ENCODE measurements at places on chromosomes 12 and 14.
A peak's percentile ranks its signal among the peaks of the same experiment; 100 is the strongest.

DNA sequence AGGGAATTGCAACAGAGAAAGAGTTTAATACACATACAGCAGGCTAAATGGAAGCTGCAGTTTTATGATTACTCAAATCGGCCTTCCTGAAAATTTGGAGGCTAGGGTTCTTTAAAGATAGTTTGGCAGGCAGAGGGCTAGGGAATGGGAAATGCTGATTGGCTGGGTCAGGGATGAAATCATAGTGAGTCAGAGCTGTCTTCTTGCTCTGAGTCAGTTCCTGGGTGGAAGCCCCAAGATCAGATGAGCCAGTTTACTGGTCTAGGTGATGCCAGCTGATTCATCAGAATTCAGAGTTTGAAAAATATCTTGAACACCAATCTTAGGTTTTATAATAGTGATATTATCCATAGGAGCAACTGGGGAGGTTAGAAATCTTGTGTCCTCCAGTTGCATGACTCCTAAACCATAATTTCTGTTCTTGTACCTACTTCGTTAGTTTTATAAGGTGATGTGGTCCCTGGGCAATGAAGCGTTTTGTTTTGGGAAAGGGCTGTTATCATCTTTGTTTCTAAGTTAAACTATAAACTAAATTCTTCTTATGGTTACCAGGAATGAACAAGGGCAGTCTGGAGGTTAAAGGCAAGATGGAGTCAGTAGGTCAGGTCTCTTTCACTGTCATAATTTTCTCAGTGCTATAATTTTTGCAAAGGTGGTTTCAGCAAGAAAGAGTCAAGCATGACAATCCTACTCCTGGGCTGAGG is 257.8 kb upstream of the CCDC196 start:
- DNase-seq, result no peak

GRCh38 chr12:1984759-1985158 is 19.5 kb downstream of the DCP1B start:
- no peak for DNase-seq

- no peak for DNase-seq
These were observed 15.4 kb downstream of the C1S start for GRCh38 chr12:7075939-7076338.

DNA sequence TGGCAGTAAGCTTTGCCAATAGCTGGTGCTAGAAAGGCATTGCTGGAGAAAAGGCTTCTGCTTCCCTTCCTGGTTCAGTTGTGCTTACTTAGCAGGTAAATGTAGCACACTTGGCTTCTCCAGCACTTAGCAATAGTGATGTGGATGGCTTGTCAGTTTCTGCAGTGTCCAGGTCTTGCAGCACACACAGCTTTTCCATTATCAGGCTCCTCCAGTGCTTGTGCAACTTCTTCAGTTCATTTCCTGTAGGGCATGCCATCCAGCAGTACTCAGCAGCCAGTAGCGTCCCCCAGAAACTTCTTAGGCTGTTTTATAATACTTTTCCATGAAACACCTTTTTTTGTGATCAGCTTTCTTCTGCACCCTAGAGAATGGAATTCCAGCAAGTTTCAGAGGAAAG is 154.6 kb downstream of the SLC6A15 start:
- DNase-seq, result peak; percentile 36

- no peak for DNase-seq
These were observed 19.0 kb upstream of the SERPINA4 start for GRCh38 chr14:94542111-94542810.

GRCh38 chr12:946631-947030 is 2.9 kb downstream of the RAD52 start:
- no peak for DNase-seq

DNA sequence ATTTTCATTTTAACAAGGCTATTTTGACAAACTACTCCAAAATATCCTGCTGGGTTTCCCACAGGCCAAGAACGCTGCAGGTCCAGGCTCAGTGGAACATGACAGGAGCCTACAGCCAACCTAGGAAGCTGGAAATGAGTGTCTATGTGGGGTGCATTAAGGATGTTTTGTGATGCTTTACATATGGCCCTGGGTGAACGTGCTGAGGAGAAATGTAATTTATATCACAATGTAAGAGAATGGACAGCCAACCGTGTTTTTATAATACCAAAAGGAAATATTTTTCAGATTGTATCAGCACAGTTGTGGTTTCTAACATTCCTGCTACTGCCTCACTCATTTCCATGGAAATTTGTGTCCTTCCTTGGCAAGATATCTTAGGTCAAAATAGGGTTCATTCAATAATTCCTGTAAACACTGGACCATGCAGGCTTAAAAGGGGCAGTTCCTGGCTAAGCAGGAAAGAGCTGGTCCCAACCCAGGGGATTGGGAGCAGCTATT is 51.5 kb downstream of the ST8SIA1 start:
- DNase-seq, result peak; percentile 63

DNA sequence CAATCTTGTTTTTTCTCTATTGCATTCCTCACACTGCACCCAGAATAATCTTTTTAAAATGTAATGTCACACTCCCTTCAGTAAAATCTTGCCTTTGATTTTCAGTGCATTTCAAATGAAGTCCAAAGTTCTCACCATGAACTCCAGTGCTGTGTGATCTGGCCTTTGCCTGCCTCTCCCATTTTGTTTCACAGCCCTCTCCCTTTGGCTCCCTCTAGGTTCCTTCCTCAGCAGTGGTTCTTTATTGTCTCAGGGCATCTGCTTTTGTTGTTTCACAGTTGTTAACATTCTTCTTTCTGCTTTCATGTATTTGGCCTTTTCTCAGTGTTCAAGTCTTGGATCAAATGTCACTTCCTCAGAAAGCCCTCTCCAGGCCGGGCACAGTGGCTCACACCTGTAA is 84.5 kb upstream of the AMN1 start:
- DNase-seq, result no peak

DNA sequence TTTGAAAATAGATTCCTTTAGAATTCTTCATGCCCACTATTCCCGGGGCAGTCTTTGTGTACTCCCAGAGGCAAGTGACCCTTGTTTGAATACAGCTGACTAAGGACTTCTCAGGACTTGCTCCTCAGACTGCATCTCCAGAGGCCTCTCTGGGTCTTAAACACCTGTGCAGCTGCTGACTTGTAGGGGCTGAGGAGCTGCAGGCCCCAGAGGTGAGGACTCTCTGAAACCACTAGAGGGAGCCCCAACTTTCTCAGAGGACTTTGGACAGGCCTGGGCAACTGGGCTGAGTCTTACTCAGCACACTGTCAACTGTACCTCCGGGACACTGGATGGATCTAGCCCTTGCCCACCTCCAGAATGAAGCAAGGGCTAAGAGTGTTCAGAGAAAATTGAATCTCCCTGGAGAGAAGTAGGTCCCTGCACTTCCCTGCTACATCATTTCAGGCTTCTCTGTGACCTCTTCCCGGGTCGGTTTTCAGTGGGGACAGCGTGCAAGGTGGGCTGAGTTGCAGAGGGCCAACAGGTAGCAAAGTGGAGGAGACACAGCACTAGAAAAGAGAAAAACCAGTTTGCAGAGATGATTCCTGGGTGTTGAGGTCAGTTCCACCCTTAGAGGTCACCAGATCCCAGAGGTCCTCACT is 164.6 kb downstream of the TMEM117 start:
- DNase-seq, result peak; percentile 61

DNA sequence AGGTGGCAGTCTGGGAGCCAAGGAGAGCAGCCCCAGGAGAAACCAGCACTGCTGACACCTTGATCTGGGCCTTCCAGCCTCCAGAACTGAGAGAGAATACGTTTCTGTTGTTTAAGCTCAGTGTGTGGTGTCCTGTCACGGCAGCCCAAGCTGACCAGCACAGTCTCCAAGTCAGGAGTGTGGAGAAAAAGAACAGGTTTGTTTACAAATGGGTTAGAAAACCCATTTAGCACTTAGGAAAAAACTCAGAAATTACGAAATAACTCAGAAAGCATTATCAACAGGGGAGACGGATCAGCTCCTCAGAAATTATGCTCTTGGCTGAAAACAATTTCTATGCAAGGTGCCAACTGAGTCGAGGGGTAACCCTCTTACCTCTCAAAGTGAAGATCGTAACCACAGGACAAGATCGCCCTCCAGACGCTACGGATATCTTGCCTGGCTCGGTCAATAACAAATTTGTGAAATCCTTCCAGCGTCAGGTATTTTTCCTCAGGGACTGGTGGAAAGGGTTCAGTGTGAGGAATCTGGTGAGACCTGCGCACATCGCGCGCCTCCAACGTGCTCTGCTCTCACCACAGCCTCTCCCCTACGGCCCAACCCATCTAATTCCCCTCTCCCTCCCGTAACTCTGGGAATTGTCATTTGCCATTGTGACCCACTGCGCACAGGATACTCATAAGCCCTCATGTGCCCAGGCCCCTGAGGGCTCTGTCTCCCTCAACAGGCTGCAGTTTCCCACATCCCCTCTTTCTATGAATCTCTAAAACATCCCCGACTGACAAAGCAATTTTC is 50.2 kb downstream of the TRAFD1 start:
- no peak for DNase-seq

Data from HFFc6 (cell line).